B cell (primary cell): ENCODE measurements at places on chromosomes 7 and 10. TPM values are rescaled to one million over a fixed set of nuclear protein-coding genes. Genes with fewer than 3 reads are reported as not detected.

- no peak for DNase-seq
These were observed 222.9 kb downstream of the TCERG1L start for GRCh38 chr10:131088619-131089018.

The BCL7B gene
- polyA plus RNA-seq: 69.8 and 121 TPM in 2 replicates

The AHR gene
- 4.8 and 10.2 TPM in 2 replicates for polyA plus RNA-seq

GRCh38 chr10:123772645-123773508, 106.7 kb downstream of the GPR26 start:
- peak; percentile 5 for DNase-seq

- DNase-seq: no peak
These were observed 36.7 kb upstream of the UBE2H start for GRCh38 chr7:129989466-129989865.

- DNase-seq: no peak
These were observed 103.8 kb upstream of the GPR26 start for GRCh38 chr10:123562387-123562786.

DNA sequence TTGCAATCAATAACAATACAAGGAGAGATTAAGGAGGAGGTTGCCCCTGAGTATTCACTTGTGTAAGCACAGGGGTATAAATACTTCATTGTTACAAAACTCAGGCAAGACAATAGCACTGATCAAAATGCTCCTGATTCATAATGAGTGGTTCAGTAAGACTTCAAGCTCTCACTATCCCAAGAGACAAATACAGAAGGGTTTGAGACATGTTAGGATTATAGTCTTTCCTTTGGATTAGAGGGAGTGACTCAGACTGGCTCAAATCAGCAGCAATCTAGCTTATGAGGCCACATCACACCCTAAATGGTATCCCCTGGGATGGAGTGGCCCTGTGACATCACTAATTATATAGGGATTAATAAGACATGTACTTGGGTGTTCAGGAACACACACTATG, 167.2 kb upstream of the HGF start:
- no peak for DNase-seq

The NT5C3A gene
- polyA plus RNA-seq: 37.3 and 53.6 TPM in 2 replicates

The SEMA3E gene
- polyA plus RNA-seq: not detected in 2 replicates

GRCh38 chr7:157409753-157410727, 73.2 kb downstream of the DNAJB6 start:
- no peak for DNase-seq

DNA sequence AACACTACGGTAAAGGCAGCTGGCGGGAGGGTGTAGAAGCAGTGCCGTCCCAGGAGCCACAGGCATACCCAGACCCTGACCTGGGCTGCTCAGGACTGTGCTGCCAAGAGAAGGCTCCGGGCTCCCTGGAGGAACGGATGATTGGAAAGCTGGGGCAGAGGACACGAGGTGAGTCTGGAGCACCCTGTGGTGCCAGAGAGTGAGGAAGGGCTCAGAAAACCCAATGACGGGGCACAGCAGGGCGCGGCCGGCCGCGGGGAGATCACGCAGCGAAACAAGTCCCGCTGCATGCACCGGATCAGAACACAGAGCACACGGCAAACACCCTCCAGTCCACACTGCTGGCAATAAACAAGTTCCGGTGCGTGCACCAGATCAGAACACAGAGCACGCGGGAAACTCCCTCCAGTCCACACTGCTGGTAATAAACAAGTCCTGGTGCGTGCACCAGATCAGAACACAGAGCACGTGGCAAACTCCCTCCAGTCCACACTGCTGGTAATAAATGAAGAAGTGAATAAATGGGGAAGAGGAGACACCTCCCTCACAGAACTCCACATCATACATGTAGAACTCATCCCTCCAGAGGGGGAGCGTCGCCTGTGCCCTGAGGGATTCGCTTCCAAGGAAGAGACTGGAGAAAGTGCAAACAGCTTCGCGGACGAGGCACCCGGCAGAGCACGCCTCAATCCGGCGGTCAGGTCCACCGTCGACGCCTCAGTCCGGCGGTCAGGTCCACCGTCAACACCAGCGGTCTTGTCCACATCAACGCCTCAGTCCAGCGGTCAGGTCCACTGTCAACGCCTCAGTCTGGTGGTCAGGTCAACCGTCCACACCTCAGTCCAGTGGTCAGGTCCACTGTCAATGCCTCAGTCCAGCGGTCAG, 265.0 kb downstream of the MAD1L1 start:
- DNase-seq: peak; percentile 50

DNA sequence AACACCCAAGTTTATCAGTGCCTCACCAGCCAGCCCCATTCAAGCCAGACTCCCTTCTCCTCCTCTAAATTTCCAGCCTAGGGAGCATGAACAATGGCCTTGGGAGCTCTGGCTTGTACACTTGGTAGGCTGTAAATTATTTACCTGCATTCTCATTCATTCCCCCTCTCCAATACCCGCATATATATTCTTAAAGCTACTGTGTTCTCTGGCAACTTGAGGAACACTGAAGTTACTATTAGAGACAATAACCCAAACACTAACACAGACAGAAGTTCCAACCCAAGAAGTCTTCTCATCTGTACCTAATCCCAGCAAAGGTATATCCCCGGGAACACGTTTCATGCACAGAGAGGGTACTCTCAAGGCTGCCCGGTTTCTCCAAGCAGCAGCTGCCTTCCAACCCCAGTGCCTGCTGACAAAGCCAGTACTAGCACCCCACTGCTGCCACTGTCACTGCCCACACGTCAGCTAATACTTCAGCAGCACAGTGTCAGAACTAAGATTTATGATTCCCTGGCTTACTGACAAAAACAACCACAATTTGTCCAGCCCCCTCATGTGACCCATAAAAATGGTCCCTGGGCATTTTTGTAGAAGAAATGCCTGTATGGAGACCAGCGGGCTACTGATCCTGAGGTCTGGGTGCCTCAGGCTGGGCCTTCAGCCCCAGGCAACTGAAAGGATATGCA, 3.1 kb downstream of the WDR91 start:
- DNase-seq: no peak

The HKDC1 gene
- polyA plus RNA-seq: 0.01 and 0.10 TPM in 2 replicates

- DNase-seq: no peak
These were observed 33.7 kb downstream of the ZNF37A start for GRCh38 chr10:38127812-38128211.

GRCh38 chr10:13871776-13872175, 285.0 kb downstream of the PRPF18 start:
- no peak for DNase-seq

The HK1 gene
- 19.2 and 24.7 TPM in 2 replicates for polyA plus RNA-seq

- DNase-seq: no peak
These were observed 283.8 kb downstream of the CDK14 start for GRCh38 chr7:90879924-90880323.

GRCh38 chr7:76300166-76300731, 2.2 kb upstream of the HSPB1 start:
- no peak for DNase-seq

GRCh38 chr10:117320050-117320665, 55.1 kb downstream of the PDZD8 start:
- DNase-seq: peak; percentile 21

DNA sequence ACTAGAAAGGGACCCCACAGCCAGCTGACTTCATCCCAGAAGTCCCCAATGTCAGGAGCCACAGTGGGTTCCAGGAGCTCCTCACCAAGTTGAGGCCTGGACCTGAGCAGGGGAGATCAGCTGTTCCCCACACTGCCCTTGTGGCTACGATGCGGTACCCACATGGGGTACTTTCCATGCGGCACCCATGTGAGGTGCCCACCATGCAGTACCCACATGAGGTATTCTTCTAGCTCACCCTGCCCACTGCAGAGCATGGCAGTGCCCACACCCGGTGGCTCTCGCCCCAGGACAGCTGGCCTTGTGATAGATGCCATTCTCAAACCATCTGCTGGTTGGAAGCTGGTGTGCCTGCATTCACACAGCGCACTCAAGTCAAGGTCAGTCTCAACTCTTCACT, 136.3 kb upstream of the PDE1C start:
- DNase-seq: no peak

DNA sequence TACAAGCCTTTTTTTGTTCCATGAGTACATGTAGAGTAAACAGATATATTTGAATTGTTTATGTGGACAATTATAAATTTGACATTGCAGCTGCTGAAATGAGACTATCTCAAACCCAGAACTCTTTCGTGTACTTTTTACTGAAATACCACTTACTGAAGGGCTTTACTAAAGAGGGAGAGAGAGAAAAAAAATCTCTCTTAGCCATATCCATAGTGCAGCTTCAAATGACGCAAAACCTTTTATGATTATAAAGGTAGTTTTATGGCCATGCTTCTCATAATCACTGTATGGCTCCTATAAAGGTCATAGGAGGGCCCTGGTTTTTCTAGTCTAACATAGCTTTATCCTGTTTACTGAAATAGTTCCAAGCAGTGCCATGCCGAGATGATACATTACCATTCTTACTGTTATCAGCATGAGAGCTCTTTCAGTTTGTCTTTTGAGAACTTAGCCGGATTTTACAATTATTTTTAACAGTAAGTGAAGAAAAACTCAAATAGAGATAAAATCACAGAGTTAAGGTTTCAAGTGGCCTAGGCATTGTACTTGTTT, 35.1 kb downstream of the KCND2 start:
- no peak for DNase-seq

GRCh38 chr7:50397971-50398324, 52.2 kb downstream of the FIGNL1 start:
- DNase-seq: no peak

The PRKCQ gene
- polyA plus RNA-seq: 0.16 and 0.85 TPM in 2 replicates

DNA sequence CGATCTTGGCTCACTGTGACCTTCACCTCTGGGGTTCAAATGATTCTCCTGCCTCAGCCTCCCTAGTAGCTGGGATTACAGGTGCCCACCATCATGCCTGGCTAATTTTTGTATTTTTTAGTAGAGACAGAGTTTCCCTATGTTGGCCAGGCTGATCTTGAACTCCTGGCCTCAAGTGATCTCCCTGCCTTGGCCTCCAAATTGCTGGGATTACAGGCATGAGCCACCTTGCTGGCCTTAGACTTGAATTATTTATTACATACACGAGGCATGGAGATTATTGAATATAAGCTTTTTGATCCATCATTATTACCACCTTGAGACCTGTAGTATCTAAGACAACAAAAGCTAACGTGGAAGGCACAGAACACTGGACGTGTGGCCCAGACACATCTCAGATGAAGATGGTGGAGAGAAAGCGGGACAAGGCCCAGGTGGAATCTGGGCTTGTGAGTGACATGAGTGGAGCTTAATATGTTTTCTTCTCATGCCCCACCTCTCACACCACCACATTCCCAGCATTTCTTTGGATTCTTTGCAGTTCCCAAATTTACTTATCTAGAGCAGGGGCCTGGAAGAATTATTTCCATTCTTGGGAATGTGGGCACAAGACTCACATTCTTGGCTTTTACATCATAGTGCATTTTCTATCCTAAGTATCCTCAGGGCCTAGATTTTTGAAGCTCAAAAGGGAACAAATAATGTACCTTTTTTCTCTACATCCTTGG, 76.6 kb downstream of the SUGCT start:
- DNase-seq: no peak

DNA sequence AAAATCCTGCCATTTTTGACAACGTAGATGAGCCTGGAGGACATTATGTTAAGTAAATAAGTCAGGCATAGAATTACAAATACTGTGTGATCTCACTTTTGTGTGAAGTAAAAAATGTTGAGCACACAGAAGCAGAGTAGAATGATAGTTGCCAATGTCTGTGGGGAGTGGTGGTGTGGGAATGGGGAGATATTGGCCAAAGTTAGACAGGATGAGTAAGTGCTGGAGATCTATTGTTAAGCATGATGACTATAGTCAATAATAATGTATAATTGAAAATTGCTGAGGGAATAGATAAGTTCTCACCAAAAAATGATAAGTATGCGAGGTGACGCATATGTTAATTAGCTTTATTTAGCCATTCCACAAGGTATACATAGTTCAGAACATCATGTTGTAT, 92.0 kb downstream of the GPR85 start:
- no peak for DNase-seq

- DNase-seq: no peak
These were observed 74.6 kb downstream of the FAM13C start for GRCh38 chr10:59287587-59288255.

DNA sequence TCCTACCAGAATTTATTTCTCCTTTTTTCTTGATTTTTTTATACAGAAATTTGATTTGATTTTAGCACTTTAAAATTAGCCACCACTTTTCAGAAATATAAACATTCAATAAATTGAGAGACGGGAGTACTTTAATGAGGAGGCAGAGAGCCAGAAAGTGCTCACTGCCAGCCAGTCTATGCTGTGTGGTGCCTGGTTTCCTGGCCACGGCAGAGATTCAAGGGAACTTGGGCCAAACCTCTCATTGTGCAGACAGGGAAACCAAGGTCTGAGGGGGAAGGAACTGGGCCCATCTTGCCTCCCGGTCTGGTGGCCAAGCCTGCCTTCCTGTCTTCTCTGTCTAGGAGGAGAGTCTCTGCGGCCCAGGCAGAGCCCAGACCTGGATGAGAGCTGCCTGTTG, 25.9 kb downstream of the ADAMTS14 start:
- DNase-seq: no peak

- DNase-seq: no peak
These were observed 51.2 kb upstream of the INHBA start for GRCh38 chr7:41754046-41754445.

The PON1 gene
- not detected in 2 replicates for polyA plus RNA-seq

- DNase-seq: no peak
These were observed 15.8 kb upstream of the GPR37 start for GRCh38 chr7:124781418-124781817.

GRCh38 chr10:86283466-86284287, 82.9 kb downstream of the GRID1 start:
- DNase-seq: no peak

GRCh38 chr10:104479906-104480593, 126.4 kb downstream of the CFAP58 start:
- no peak for DNase-seq

DNA sequence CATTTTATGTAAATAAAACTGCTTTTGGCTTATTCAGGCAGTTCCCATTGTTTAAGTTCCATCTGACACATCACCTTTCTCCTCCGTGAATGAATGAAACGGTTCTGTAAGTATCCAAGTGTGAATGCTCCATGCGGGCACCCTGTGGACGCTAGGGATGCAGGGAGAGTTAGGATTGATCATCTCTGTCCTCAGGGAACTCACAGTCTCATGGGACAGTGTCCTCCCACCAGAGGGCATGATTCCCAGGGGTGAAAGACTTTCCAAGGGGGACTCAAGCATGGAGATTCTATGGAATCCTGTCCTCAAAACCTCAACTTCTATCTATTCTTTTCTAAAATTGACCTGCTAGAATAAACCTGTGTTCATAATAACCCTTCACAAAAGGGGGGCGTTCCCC, 98.8 kb downstream of the HECW1 start:
- no peak for DNase-seq

The SLC26A3 gene
- not detected in 2 replicates for polyA plus RNA-seq

- no peak for DNase-seq
These were observed 26.9 kb upstream of the PITRM1 start for GRCh38 chr10:3199488-3199887.

DNA sequence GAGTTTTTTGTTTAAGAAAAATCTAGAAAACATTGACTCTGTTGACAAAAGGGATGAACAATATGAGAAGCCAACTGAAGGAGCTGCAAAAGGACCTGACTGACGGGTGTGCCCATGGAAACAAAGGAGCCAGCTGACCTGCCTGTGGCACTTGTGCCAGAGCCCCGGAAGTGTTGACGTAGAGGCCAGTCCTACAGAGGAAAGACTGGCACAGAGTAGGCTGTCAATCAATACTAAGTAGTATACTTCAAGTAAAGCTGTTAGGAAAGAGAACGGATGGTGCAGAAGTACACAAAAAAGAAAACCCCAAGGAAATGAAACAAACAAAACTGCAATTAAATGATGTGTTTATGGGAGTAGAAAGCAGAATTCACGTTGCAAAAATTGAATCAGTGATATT, 19.0 kb upstream of the ABI1 start:
- no peak for DNase-seq

- no peak for DNase-seq
These were observed 7.8 kb downstream of the PROSER2 start for GRCh38 chr10:11830836-11831519.
